Left hindlimb (tissue), 1 donor: ENCODE measurements at places on chromosomes 3 and 15.

- no peak for DNase-seq
Measured at GRCh38 chr3:142645236-142645793, 49.1 kb downstream of the PLS1 start.

DNA sequence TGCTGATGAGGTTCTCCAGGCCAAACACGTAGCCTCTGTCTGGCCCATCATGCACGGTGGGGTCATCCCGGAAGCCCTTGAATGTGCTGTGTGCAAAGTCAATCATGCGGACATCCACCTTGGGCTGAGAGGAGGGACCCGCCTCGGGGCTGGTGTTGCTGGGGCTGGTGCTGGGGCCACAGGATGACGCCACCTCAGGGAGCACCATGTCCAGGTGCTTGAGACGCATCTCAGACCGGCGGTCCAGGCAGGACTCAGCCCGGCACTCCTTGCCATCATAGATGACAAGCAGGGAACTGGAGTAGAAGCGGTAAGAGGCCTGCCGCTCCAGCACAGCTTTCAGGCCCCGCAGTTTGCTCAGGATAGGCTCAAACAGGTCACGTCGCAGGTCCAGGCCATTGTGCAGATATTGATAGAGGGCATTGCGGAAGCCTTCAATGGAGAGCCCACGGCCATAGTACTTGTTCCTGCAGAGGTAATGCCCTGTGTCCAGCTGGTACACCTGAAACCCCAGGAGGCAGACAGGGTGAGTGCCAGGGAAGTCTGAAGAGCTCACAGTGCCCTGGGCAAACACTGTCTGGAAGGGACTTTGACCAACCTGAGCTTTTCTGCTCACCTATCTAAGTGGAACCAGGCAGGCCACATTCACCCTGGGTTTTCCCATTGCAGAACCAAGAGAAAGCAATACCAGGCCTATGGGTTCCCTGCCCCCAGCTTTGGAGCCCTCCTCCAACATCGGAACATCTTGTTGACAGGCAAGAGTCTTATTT lies 3.6 kb upstream of the GMPPB start:
- peak; percentile 33 for DNase-seq

DNA sequence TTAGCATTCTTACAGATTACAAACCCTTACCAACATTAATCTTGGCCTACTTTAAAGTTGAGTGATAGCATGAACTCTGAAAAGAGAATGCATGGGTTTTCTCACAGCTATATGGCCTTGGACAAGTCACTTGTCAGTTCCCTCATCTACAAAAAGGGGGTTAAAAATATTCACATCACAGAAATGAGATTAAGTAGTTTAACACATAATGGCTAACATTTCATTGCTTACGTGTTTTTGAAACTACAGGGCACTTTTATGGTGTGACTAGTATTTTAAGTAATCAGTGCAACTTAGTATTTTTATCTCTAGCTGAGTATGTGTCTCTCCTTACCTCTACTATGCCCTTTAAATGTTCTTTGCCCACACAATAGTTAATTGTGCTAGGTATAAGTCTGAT lies 13.8 kb downstream of the TRIM59 start:
- no peak for DNase-seq

DNA sequence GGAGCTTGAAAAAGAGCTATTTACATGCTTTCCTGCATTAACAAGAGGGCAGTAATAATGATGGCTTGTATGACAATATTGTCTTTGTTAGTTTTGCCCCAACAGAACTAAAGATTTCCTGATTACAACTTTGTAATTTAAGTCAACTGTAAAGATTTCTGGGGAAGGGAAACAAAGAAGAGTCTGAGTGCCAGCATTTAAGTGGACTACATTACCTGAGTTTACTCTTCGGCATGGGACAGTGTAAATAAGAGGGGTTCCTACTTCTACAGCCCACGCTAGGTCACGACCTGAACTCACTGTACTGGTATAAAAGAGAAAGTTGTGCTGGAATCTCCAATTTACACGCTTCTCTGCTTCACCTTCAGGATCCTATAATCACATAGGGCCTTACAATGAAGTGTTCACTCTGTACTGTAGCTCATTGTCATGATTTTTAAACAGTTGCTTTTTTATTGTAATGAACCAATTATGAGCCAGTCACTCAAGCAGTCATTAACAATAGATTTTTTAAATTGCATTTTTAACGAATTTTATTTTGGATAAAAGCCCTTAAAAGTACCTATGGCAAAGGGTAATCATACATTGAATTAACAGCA lies 39.6 kb downstream of the DPH6 start:
- no peak for DNase-seq

DNA sequence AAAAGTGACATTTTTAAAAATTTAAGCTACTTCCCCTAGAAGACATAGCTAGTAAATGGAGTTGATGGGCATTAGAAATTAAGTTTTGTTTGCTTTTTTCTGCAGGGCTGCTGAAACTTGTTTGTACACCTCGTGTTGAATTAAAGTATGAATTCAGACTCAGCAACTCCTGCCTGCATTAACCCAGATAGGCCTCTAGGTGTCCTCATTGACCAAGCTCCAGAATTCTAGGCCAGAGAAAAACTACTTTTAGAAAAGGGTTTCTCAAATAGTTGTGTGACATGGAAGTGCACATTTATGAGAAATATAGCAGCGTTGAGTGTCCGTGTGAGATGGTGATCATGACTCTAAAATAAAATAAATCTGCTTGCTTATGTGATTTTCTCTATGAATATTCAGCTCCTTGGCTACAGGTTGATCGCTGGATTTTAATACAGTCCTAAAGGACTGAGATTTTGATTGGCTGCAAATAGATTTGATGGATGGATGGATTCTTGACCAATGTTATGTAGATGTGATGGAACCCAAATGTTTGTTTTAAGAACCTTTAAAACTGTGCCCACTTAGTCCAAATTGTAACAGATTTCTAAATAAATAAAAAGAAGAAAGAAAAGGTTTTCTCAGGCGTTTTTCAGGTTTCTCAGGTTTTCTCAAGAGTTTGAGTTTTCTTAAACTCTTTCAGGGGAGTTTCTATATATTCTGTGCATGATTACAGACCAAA lies 39.4 kb upstream of the LMOD3 start:
- DNase-seq, result no peak

DNA sequence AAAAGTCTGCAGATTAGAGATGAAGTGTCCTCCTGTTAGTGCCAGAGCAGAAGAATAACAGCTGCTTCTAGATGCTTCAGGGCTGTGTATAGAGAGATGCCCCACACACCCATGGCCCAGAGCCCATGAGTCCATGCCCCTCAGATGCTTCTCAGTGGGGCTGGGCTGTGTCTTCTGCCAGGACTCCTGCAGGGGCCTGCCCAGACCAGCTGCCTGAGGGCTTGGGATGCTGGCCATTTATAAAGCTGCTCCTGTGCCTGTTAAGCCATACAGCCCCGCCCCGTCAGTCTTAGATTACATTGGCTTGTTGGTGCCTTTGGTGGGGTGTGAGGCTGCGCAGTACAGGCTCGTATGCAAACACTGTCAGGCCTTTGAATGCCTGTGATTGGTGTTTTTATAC lies 318.0 kb upstream of the CTDSPL start:
- peak; percentile 72 for DNase-seq

- DNase-seq, result no peak
Measured at GRCh38 chr3:157279237-157279636, 119.3 kb upstream of the CCNL1 start.

DNA sequence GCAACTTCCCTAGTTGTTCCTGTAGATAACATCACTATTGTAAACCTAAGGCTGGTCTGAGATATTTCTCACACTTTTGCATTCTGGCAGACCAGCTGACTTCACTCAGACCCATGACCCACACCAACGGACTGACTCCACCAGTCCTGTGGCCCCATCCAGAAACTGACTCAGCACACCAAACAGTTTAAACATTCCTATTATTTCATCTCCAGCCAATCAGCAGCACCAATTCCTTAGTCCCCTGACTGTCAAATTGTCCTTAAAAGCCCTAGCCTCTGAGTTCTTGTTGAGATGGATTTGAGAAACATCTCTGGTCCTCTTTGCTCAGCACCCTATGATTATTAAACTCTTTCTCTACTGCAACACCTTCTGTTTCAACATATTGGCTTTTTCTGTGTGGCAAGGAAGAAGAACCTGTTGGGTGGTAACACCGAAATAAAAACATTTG lies 12.2 kb upstream of the IDH2 start:
- no peak for DNase-seq

GRCh38 chr15:95162069-95162468 lies 930.7 kb downstream of the MCTP2 start:
- DNase-seq, result no peak

DNA sequence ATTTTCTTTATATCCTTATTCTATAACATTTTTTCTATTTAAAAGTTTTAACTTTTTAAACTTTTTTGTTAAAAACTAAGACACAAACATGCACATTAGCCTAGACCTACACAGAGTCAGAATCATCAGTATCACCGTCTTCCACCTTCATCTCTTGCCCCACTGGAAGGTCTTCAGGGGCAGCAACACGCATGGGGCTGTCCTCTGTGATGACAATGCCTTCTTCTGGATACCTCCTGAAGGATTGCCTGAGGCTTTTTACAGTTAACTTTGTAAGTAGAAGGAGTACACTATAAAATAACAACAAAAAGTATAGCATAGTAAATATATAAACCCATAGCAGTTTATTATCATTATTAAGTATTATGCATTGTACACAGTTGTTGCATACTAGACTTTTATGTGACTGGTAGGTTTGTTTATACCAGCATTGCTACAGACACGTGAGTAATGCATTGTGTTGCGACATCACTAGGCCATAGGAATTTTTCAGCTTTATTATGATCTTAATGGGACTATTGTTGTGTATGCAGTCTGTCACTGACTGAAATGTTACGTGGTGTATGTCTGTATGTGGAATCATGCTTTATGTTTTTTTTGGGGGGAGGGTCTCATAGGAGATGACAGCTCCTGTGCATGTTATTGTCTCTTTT lies 18.2 kb downstream of the ATP1B3 start:
- no peak for DNase-seq

DNA sequence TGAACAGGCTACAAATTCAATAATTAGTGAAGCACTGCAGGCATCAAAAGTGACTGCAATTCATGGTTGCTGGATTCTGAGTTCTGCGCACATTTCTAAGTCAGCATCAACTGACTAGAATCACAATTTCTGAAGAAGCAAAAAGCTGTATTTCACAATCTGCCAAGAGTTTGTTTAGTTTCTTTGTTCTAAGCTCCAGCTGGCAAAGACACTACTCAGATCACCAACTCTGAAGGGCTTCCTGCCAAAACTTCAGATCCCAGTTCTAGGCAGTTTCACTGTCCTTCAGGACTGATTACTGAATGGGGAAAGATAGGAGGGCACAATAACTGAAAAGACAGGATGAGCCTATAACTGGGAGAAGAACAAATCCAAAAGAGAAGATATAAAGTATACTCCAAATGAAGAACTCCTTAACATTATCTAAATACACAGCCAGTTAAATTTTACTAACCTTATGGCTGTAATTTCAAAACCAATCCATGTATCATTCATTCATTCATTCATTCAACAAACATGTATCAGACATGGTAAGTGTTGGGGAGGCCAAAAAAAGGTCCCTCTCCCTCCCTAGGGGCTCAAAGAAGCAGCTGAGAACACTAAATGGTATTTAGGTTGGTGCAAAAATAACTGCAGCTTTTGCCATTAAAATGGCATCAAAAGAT lies 17.1 kb downstream of the TJP1 start:
- DNase-seq, result no peak

DNA sequence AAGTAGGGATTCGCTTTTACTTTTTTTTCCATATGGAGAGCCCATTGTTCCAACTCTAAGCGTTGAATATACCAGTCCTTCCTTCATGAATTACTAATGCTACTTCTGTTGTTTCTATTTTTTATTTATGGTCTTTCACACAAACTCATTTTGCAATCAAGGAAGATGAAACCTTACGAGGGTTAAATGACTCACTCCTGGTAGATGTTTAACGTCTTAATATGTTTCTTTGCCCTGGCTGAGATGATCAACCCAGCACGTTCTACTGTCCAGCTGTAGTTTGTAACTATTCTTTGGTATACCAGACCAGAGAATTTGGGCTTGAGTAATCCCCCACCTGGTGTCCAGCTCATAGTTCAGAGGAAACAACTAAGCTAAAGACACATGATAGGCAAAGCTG lies 23.1 kb downstream of the CDCP1 start:
- no peak for DNase-seq

DNA sequence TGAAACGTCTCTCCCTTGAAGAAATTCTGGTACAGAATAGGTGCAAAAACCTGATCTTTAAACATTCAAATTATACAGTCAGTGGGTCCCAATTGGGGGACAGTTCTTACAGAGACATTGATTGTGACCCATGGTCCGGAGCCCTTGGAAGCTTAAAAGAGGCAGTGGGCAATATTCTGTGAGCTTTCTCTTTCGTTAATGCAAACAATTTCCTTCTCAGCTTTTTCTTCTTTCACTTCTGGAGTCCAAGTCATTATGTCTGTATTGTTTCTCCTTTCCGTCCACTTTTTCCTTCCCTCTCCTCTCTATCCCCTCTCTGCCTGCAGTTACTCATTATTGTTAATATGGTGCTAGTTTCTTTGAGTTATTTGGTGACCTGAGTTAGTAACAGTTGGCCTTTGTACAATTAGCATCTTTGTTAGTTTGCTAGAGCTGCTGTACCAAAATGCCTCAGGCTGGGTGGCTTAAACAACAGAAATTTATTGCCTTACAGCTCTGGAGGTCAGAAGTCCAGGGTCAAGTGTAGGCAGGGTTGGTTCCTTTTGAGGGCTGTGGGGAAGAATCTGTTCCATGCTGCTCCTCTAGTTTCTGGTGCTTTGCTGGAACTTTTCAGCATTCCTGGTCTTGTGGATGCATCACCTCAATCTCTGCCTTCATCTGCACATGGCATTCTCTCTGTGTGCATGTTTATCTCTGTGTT lies 102.6 kb downstream of the GMPS start:
- no peak for DNase-seq

DNA sequence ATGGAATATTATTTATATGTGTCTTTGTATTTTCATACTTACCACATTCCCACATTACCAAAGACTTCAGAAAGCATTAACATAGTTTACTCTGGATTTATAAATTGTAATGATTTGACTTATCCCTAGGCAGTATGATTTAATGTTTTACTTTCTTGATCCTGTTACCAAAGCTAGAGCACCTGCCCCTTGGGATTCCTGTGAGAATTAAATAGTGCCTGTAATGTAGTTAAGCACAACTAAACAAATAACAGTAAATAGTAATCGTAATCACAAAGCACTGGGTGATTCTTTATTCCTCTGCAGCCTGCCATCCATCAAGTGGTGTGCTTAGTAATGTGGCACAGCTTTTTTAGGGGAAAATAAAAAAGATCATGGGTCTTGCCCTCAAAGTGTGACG lies 39.1 kb downstream of the ATP2C1 start:
- no peak for DNase-seq

DNA sequence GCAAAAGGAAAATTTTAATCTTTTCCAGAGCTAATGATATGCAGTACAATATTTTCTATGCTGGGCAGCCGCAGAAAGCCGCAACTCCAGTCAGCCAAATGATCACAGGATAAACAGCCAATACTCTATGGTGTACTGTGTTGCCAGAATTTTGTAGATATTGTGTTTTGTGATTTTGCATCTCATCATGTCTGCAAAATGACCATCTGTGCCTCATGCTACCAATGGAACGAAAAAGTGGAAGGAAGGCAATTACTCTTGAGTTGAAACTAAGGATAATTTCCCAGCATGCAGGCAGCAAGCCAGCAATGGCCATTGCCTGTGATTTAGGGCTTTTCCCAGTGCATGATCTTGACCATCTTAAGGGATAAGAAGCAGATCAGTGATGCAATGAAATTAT lies 891.9 kb downstream of the PLOD2 start:
- DNase-seq, result no peak

GRCh38 chr15:42413920-42414319 lies 54.6 kb downstream of the CAPN3 start:
- DNase-seq, result no peak
